NCI-H524 (cell line): ENCODE measurements at places on chromosomes 11 and 22.

DNA sequence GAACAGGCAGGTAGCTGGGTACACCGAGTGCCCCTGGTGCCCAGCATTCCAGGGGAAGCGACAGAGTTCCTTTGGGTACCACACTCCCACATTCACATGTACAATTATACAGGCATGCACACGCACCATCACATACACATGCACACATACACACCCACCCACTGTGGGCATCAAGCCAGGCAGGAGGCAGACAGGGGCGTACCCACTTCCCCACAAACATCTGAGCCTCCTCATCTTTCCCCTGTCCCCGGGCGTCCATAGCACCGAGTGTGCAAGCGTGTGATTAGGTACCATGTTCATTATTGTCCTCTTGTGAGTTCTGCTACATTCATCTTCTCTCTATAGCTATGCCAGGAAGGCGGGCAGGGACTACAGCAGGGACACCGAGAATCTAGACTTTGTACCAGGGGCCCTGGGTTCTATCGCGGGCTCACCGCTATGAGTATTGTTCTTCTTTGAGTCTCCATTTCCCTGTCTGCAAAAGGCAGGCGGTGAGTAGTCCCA lies 2.1 kb upstream of the CARD10 start:
- DNase-seq: no peak

- DNase-seq: no peak
Observed at GRCh38 chr11:77789061-77789730, 31.3 kb downstream of the RSF1 start.

GRCh38 chr11:31487848-31488247 lies 21.6 kb downstream of the IMMP1L start:
- DNase-seq: peak; percentile 58

- peak; percentile 74 for DNase-seq
Observed at GRCh38 chr22:46053563-46054090, 76.7 kb upstream of the WNT7B start.

- DNase-seq: no peak
Observed at GRCh38 chr11:125167954-125168835, 3.6 kb downstream of the PKNOX2 start.

DNA sequence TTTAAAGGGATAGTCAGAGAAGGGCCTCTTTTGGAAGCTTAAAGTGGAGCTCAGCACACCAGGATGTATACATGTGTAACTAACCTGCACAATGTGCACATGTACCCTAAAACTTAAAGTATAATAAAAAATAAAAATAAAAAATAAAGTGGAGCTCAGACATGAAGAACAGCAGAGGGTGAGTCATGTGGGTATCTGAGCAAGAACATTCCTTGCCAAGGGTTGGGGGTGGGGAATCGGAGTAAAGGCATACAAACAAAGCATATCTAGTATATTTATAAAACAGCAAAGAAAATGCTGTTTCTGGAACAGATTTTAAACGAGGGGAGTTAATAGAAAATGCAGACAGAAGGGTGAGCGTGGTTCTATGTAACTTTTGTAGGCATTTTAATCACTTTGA lies 562.6 kb upstream of the ANO3 start:
- no peak for DNase-seq

GRCh38 chr11:96075532-96075959 lies 151.6 kb upstream of the MTMR2 start:
- DNase-seq: no peak

GRCh38 chr11:47800759-47801158 lies 33.6 kb upstream of the FNBP4 start:
- DNase-seq: no peak

GRCh38 chr11:2204361-2205213 lies 33.0 kb upstream of the TH start:
- no peak for DNase-seq

GRCh38 chr11:93532281-93532789 lies 10.9 kb downstream of the SMCO4 start:
- DNase-seq: no peak

DNA sequence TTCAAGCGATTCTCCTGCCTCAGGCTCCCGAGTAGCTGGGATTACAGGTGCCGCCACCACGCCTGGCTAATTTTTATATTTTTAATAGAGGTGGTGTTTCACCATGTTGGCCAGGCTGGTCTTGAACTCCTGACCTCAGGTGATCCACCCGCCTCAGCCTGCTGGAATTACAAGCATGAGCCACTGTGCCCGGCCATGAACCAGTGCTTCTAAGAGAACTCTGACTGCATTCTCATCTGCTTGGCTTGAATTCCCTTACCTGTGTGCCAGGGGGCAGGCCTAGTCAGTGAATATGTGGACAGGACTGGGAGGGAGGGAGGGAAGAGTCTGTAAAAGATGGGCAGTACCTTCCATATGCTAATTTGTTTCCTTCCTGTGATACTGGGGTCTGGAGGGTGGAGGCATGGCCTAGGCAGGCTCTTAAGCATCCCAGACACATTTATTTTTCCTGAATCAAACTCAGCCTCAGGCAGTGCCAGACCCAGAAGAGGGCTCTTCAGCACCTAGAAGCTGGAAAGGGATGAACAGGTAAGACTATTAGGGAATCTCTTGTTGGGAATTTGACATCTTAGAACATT lies 6.6 kb downstream of the RPS25 start:
- no peak for DNase-seq

GRCh38 chr11:72779495-72780128 lies 14.2 kb downstream of the STARD10 start:
- DNase-seq: no peak

DNA sequence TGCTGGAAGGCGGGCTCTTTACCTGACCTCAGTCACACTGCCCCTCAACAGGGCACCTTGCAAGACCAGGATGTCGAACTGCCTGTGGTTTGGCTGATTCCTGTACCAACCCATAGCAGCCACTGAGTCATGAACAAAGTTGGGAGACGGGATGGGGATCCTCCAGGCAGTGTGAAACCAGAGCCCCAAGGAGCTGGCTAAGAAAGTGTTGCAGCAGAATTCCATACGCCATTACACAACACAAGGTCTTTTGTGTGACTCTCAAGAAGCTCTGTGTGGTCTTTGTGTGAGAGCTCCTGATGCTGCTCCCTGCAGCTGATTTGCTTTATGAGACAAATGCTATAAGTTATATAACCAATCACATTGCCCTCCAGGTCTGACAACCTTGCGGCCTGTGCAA lies 617.7 kb downstream of the OPCML start:
- no peak for DNase-seq

- DNase-seq: no peak
Observed at GRCh38 chr11:77497368-77497767, 23.5 kb upstream of the PAK1 start.
